ENCODE measurements at places on chromosomes 1 and 21.

GRCh38 chr1:176469450-176470010 lies 6.6 kb downstream of the PAPPA2 start:
- DNase-seq, result no peak

DNA sequence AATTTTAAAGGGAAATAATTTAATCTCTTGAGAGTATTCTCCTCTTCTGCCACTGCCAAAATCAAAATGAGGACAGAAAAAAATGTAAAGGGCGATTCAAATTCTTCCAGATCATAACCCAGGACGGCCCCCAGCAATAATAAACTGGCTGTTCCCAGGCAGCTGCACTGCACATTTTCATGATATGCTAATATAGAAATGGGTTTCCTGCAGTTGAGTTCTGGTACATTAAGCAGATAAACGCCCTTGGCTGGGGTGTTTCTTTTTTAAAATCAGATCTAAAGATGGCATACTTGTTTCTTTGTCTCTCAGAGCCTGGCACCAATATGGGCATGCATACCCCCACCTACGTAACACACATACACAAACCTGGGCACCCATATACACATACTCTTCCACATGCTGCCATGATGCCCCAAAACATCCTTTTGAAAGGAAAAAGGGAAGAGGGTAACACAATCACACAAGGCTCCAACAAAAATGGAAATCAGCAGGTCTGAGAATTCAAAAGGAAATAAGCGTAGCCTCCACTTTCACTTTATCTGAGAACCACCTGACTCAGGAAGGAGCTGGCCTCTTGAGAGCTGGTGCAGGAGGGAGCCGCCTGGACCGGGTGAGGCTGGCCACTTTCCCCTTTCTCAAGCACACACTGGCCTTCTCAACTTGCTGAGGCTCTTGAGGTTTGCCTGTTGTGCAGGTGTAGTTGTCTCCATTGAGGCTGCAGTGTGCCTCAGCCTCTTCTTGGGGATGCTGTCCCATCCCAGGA lies 653.4 kb downstream of the KIF26B start:
- no peak for DNase-seq

- no peak for DNase-seq
These were observed 69.6 kb upstream of the B3GALT2 start for GRCh38 chr1:193256019-193256418.

DNA sequence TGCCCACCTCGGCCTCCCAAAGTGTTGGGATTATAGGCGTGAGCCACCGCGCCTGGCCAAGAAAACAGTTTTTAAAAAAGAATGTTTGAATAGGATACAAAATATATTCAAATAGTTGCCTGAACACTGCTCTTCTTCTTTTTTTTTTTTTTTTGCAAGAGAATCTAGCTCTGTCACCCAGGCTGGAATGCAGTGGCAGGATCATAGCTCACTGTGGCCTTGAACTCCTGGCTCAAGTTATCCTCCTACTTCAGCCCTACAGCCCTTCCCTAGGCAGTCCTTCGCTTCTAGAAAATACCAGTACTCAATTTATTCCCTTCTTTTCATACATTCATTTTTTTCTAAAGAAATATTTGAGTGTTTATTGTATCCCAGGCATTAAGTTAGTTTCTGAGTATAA lies 67.9 kb downstream of the OSBPL9 start:
- DNase-seq, result no peak

DNA sequence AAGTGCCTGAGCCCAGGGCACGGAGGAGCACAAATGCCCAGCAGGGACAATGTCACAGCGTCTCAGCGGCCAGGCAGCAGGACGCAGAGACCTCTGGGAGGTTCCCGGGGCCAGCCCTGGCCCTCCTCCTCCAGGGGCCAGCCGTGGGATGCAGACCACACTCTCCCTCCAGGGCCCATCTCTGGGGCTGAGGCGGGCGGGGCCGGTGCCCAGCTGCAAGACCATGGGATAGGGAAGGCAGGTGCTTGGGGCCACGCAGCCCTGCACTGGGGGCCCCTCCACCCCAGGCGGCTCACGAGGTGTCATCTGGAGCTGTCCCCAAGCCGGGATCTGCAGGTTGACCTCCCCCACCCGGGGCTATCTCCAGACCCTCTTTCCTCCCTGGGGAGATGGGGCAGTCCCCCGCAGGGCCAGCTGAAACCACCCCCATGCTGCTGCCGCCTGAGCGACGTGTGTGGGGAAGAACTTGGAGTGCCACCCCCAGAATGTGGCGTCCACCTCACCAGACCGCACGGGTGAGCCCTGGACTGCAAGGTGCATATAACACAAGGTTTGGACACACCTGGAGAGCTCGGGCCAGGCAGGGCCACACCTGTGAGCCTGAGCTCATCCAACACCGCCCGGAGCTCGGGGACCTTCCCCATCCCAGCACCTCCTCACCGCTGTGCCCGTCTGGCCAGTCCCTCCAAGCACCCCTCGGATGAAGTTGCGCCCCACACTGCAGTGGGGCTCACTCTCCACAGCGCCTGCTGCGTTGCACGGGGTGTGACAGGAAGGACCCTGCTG lies 4.1 kb upstream of the TTLL10 start:
- DNase-seq, result no peak

DNA sequence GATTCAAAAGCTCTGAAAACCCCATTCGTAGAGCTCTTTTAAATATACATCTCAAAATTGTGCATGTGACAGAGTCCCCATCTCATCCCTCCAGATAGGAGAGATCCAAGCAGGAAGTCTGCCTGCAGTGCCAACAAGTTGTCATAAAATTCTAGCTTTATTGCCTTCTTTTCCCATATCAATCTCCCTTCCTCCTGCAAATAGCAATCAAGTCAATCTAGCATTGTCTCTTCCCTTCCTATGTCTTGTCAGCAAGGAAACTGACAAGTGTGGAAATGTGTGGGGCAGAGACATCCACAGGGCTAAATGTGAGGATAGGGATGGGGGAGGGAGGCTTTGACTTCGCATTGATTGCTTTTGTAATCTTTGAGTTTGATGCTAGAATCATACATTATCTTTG lies 165.2 kb downstream of the C1orf94 start:
- DNase-seq, result no peak

DNA sequence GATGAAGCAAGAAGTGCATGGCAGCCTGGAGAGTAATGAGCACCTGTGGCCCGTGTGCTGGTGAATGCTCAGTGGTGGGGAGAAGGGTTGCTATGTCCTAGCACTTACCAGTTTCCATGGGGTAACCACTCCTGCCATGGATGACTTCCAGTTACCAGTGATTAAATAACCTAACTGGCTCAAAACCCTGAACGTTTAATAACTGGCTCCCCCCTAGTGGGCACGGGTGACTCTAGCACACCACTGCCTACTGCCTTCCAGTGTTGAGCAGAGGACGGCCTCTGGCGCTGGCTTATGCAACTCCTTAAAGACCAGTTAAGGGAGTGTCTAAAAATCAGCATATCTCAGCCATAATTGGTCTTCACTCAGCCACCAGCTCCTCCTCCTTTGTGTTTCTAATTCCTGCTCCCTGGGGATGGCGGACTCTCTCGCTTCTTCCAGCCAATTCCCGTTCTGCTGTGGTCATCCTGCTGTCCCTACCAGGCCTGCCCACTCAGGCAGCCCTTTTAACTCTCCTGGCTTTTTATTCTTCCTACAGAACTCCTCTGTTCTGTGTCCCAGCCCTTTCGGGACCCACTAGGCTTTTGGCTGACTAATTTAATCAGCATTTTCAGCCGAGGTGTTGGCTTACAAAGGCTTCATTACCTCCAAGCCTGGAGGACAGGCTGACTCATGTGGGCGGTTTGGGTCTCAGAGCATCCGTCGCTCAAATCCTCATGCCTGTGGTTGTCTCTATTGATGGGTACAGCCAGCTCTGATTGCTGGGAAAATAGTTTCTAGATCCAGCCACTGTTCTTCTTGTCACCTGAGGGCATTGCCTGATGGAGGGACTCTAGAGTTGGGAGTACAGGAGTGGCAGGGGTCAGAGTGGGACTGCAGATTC lies 332.4 kb downstream of the CAMTA1 start:
- DNase-seq, result no peak

- no peak for DNase-seq
These were observed 18.7 kb downstream of the ADARB1 start for GRCh38 chr21:45093035-45093532.

GRCh38 chr21:33937931-33938339 lies 22.3 kb upstream of the ATP5PO start:
- peak; percentile 26 for DNase-seq

DNA sequence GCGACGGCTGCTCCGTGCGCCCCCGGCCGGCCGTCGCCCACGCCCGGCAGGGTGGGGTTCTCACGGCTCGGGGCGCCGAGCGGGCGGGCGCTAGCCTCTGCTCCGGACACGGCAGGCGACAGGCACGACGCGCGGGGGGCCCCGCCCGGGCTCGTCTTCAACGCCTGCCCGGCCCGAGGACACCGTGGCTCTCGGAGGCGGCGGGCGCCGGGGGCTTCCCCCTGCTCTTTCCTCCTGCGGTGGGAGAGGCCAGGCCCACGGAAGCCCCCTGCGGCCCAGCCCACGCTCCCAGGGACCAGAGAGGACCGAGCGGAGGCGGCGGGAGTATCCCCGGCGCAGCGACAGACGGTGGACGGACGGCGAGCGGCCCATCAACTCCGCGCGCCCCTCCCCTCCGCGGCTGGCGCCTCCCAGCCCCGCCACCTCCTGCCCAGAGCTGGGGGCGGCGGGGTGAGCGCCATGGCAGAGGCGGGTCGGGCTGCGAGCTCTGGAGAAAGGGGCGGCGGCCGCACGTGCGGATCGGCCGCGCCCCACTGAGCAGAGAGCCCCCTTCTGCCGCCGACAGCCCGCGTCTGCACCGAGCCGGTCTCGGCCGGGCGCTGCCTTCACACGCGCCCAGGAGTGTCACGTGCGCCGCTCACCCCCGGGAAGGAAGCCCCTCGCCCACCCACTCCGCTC lies at the start of the genes SHE and TDRD10:
TSS of gene SHE (minus strand) at position 347 of the 678 bp plus-strand sequence. CDS start 386 bp downstream, outside the sequence.
TSS of gene TDRD10 (plus strand) at position 154 of the 678 bp plus-strand sequence. CDS start 4,685 bp downstream, outside the sequence.
- DNase-seq, result no peak

- no peak for DNase-seq
These were observed 7.2 kb downstream of the KCNN3 start for GRCh38 chr1:154862907-154863306.

GRCh38 chr1:1418464-1419362 lies 2.4 kb downstream of the ANKRD65 start:
- DNase-seq, result no peak

GRCh38 chr21:26185021-26185420 lies 14.5 kb upstream of the APP start:
- DNase-seq, result no peak

- DNase-seq, result no peak
These were observed 736.3 kb downstream of the LTN1 start for GRCh38 chr21:28256420-28256831.

DNA sequence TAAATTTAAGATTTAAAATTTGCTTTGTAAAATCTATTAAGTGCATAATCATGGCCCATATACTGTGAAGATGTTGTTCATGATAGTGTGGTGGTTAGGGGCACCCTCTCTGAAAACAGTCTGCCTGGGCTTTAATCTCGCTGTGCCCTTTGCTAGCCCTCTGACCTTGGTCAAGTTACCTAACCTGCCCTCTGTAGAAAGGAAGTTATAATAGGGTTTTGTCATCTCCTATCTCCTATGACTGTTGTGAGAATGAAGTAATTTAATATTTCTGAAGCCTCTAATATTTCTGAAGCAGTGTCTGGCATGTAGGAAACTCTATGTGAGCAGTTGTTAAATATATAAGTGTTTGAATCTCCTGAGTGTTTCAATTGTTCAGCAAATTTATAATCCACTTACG lies 116.6 kb upstream of the IVNS1ABP start:
- no peak for DNase-seq

DNA sequence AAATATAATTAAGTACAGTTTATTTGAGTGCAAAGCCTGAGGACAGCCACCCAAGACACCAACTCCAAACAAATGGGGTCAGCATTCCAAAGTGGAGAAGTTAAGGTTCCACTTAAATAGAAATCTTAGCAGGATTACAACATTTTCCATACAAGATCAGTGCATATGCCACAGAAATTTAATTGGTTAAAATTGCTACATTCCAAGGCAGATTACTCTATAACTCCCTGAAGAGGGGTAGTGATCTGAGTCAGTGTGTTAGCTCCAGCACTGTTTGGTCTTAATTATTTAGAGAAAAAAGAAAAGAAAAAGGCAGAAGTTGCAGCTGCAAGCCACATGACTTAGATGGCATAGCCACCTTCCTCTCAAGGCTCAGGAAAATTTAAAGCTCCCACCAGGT lies 297.5 kb downstream of the HHIPL2 start:
- DNase-seq, result no peak

GRCh38 chr1:98277118-98277517 lies 356.3 kb upstream of the DPYD start:
- no peak for DNase-seq
